ENCODE measurements at places on chromosomes 2 and 18. TPM values are rescaled to one million over a fixed set of nuclear protein-coding genes. Genes with fewer than 3 reads are reported as not detected.

The EPAS1 gene
- 18.5 TPM for total RNA-seq

The RTP5 gene
- 1.8 TPM for total RNA-seq

The DSG2 gene
- not detected for total RNA-seq

The ZNF407 gene
- 18.5 TPM for total RNA-seq

The DSC3 gene
- total RNA-seq, result not detected

The SP9 gene
- total RNA-seq, result not detected

The FAP gene
- not detected for total RNA-seq

The DNAH6 gene
- total RNA-seq, result 0.30 TPM

The SF3B6 gene
- 78.9 TPM for total RNA-seq

The LYG1 gene
- total RNA-seq, result 0.81 TPM

The CD28 gene
- total RNA-seq, result 78.4 TPM

The NOL4 gene
- total RNA-seq, result not detected

Measured in CD8-positive, alpha-beta T cell (primary cell).